ENCODE measurements at places on chromosomes 7 and 10. TPM values are rescaled to one million over a fixed set of nuclear protein-coding genes. Genes with fewer than 3 reads are reported as not detected.

- DNase-seq = no peak
These were observed 30.6 kb downstream of the APBB1IP start for GRCh38 chr10:26468700-26469099.

DNA sequence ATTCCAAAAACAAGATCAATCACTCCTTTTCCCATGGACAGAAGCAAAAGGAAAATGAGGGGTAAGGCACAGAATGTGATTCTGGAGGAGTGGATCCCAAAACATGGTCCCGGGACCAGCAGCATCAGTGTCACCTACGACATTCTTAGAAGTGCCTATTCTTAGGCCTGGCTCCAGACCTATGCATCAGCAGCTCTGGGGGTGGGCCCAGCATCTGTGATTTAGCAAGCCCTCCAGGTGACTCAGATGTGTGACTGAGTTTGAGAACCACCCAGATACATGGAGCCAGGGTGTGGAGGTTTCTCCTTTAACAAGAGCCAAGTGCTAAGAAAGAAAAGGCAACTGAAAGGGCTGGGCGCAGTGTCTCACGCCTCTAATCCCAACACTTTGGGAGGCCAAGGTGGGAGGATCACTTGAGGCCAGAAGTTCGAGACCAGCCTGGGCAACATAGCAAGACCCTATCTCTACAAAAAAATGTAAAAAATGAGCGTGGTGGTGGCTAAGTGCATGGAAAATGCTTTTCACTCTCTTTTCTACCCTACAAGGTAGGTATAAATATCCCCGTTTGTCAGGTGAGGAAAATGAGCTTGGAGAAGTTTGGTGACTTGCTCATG, 17.1 kb upstream of the ARPC1A start:
- DNase-seq = no peak

GRCh38 chr10:99630433-99630832, 10.2 kb upstream of the SLC25A28 start:
- no peak for DNase-seq

GRCh38 chr7:70582927-70583895, 548.7 kb upstream of the GALNT17 start:
- DNase-seq = peak; percentile 49

DNA sequence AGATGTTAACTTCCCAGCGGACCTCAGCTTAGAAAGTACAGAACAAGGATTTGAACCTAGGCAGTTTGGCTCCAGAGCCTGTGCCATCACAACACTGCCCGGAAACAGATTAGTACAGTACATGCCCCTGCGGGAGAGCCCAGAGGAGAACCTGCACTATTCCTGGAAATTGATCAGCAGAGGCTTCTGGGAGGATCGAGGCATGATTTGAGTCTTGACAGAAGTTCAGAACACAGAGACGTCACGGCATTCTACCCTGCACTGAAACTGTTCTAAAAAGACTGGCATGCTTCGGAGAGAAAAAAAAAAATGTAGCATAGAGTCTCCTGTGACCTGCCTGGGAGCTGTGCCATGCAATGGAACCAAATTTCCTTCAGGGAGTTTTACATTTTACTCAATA, 9.2 kb upstream of the IL6 start:
- no peak for DNase-seq

GRCh38 chr7:89837515-89837914, 316.8 kb upstream of the STEAP1 start:
- DNase-seq = no peak

GRCh38 chr7:135936497-135937217, 40.5 kb downstream of the MTPN start:
- no peak for DNase-seq

DNA sequence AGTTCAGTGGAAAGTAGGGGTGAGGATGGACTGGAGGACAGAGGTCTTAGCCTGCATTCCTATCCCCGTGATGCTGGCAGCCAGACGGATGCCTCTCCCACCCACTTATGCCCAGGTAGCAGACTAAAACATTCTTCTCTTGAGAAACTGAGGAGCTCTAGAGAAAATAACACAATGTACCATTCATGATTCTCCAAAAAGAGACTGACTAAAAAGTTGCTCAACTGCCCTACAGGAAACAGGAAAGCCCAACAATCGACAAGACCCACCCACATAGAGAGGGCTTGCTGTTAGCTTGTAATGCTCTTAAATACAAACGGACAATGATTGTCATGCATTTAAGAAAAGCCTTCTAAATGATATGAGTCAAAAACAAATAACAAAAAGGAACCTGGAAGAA, 33.2 kb upstream of the PDE1C start:
- DNase-seq = no peak

- no peak for DNase-seq
These were observed 152.8 kb upstream of the TCF7L2 start for GRCh38 chr10:112797197-112797596.

GRCh38 chr10:48210391-48210790, 64.1 kb downstream of the FRMPD2 start:
- DNase-seq = no peak

GRCh38 chr10:99433378-99434020, 3.1 kb upstream of the GOT1 start:
- no peak for DNase-seq

Gene LIPF
- not detected for total RNA-seq

Gene IFIT1B
- 0.20 TPM for total RNA-seq

Gene TYW1B
- 3.2 TPM for total RNA-seq

Measured in upper lobe of left lung (tissue), 6 donors.